ENCODE measurements at places on chromosomes 11 and 22.

DNA sequence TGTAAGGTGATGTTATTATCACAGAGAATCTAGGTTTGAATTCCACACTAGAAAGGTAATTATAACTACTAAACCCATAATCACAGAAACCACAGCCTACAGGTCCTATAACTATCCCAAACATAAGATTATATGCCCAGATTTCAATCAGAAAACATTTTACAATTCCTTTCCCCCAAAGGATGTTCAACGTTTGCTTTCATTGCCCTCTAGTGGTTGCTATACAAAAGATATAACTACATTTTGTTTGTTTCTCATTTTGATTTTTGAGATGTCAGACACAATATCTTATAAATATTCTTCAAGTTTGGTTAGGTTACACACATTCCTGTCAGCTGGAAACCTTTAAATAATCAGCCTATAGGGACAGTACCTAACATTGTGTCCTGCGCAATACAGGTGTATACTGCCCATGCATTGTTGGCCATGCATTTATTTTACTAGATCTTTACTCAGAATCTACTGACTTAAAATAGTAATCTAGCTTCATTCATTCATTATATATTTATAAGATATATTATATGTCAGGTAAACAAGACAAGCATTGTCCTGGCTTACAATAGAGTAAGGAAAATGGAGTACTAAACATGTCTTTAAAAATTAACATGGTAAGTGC lies 530.5 kb upstream of the CCDC90B start:
- no peak for DNase-seq

DNA sequence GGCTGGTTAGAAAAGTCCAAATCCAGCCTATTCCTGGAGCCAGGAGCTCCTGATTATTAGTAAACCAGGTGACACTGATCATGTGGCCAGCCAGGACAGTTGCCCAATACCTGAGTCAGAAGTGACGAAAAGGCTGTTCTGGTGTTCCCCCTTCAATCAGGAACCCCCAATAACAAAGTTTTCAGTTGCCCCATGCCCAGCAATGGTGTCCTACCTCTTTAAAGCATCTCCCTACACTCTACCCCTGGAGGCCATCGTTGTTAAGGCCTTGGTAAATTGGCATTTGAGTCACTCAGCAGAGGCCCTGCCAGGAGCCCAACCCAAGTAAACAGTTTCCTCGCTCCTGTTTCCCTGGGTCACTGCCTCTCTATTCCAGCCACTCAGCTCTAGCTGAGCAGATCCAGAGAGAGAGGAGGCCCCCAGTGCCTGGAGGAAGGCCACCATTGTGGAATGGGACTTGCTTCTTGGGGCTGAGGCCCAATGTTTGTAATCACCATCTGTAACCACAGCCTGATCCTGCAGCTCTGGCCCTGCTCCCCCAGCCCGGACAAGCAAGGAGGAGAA lies 25.0 kb downstream of the ARHGAP1 start:
- DNase-seq = no peak

- DNase-seq = no peak
Measured at GRCh38 chr11:46294365-46295309, 17.2 kb downstream of the CREB3L1 start.

DNA sequence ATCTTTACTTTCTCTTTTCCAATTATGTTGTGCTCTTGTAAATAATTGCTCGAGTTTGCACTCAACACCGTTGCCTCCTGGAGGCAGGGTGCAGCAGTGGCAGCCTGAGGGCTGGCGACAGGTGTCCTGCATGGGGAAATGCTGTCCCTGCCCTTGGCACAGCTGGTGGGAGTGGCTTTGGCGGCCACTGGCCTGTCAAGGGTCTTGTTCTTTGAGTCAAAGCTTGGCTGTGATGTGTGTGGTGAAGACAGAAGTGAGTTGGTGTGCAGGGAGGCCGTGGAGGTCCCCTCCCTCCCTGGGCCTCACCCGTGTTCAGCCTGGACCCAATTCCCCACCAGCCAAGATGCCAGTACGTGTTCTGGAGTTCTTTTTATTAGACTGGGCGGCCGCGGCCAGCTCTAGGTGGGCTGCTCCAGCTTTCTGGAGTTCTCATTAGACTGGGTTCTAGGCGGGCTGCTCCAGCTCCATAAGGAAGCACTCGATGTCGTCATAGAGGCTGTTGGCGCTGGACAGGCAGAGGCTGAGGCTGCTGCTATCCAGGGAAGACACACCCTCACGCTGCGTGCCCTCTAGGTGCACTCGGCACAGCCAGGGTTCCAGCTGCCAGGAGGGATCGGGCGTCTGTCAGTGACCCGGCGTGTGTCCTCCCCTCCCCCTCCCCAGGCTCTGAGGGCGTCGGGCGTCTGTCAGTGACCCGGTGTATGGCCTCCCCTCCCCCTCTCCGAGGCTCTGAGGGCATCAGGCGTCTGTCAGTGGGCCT lies 3.4 kb downstream of the IRF7 start:
- no peak for DNase-seq

GRCh38 chr11:77729063-77729462 lies 91.5 kb downstream of the RSF1 start:
- DNase-seq = no peak

- DNase-seq = no peak
Measured at GRCh38 chr11:126772267-126772666, 228.3 kb downstream of the KIRREL3 start.

DNA sequence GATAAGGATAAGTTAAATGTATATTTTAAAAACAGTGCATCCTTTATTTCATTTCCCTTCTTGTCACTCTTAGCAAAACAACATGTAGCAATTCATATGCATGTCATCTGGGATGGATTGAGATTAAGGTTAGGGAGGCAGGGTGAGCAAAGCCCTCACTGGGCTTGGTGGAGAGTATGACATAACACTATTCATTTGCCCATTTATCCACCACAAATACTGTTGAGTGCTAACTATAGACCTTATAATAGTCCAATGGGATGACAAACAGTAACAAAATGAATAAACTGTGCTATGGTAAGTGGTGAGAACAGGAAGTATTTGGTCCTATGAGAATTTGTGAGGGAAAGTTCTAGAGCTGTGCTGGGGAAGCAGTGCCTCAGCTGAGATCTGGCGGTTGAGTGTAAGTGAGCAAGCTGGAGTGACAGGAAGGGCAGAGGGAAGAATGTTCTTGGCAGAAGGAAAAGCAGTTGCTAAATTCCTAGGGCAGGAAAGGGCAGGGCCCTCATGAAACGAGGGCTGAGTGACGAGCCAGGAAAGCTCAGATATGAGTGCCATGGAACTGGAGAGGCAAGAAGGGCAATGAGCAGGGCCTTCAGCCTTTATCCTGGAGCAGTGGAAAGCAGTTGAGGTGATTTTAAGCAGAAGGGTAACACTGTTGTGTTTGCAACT lies 6.7 kb downstream of the HSD17B12 start:
- no peak for DNase-seq

DNA sequence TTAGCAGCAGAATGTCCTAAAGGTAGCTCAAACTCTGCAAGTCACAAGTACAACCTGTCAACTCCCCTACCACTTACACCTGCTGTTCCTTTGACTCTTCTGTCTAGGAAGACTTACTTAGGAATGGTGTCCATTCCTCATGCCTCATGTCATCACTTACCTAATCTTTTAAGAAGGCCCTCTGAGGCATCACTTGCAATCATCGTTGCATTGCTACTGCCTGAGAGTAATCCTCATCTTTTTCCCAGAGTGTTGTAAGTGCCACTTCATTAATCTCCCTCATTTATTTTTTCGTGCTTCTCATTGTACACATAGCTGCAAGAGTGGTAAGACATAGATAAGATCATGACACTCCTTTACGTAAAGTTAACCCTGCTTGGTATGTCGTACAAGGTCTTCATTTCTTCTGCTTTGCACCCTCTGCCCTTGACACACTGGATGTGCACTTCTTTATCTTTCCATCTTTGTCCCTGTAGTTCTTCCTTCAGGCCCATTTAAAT lies 54.6 kb downstream of the SFI1 start:
- no peak for DNase-seq

DNA sequence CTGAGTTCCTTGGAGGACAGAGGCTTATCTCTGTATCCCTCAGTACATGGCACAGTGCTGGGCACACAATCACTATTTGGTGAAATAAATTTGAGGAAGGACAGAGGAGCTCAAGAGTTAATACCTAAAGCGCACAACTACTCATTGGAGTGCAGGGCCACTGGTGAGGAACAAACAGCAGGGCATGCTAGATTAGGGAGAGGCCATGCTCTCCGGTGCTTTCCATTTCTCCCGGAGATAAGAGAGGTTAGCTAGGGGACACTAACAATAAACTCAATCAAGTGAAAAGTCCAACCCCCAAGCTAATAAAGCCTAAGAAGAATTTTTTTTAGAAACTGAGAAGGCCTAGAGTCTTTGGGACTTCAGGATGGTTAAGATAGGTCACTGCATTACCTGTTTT lies 29.1 kb downstream of the NFRKB start:
- no peak for DNase-seq

DNA sequence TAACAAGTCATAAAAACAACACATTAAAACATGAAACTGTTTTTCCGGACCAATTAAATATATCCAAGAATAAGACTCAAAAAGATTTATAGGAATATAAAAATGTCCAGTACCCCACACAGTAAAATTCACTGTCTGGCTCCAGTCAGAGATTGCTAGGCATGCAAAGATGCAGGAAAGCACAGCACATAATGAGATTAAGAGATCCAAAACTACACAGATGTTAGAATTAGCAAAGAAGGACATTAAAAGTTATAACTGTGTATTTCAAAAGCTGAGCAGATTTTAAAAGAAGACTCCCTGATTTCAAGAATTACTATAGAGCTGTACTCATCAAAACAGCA lies 13.6 kb downstream of the LRRC75B start:
- DNase-seq = no peak

DNA sequence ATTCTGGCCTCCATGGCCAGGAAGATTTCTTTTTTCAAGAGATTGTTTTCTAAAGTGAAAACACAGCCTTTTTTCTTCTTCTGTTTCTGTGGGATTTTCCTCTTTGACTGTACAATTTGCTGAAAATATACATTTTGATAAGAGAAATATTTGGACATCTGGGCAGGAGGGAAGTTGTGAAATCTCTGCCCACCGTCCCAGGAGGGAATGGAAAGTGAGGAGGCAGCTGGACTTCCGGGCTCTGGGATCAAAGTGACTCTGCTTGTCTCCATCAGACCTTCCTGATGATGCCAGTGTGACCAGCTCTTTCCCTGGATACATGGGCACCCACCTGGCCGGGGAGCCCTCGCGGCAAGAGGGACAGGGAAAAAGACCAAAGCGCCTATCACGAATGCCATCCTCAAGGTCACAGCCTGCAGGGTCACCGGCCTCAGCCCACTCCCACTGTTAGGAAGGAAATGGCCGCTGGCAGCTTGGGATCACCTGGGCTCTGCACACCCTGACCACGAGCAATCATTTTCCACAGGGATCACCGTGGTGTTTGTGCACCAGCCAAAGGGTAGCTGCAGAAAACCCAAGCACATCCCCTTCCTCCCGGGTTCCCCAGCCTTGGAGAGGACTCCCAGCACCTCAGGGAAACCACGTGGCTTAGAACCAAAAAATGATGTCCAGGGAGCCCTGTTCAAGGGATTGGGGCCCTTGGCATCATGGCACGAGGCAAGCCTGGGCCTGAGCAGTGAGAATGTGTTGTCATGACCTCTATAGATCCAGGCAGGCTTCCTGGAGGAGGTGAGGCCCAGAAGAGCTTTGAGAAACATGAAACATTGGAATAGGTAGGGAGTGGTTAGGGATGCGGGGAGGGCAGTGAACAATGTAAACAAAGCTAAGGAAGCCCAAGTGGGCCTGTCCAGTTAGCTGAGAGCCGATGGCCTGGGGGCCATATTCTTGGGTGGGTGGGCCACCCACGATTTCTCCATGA lies 29.1 kb upstream of the CCND1 start:
- no peak for DNase-seq

- peak; percentile 39 for DNase-seq
Measured at GRCh38 chr11:27509908-27510307, 3.3 kb upstream of the LIN7C start.

GRCh38 chr22:17786435-17787161 lies 12.3 kb upstream of the BID start:
- DNase-seq = peak; percentile 84

- no peak for DNase-seq
Measured at GRCh38 chr11:57397394-57397990, 7.0 kb upstream of the PRG2 start.

Measured in CMK (cell line).